Heart right ventricle (tissue), 16 donors: ENCODE measurements at places on chromosomes 7 and 10. TPM values are rescaled to one million over a fixed set of nuclear protein-coding genes. Genes with fewer than 3 reads are reported as not detected.

- no peak overlapping the region for H3K4me3 ChIP-seq
- peaks cover 9% of the 10 kb centered on the region for H3K4me1 ChIP-seq
- no peaks in the 10 kb centered on the region for H3K36me3 ChIP-seq
- H3K27me3 ChIP-seq, result peaks cover 66% of the 10 kb centered on the region
- DNase-seq, result no peak
Measured at GRCh38 chr7:19121977-19122588, 4.6 kb upstream of the TWIST1 start.

Gene ARHGEF5
- total RNA-seq, result 1.2 TPM

Gene BAIAP2L1
- total RNA-seq, result 0.88 TPM

DNA sequence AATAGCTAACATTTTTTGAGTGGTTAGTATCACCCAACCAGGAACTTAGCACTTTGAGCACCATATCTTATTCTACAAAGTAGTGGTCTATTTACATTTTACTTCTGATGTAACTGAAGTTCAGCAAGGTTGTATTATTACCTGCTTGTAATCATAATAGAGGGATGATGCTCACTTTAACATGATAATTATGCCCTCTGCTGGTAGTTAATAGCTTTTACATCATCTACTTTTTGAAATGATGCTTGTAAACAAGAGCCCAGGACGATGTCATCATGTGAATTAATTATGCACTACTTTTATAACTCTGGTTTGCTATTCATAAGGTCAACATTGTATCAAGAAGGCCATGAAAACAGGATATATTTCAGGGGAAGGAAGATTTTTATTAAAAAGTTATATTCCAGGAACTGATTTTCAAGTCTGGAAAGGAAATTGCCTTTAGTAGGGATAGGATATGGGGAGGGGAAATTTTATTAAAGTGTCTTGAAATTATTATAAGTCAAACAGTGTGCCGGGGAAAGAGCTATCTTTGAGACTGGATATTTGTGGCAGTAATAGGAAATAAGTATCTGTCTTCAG, 80.3 kb upstream of the SCIN start:
- DNase-seq, result no peak
- H3K4me3 ChIP-seq, result no peak overlapping the region
- no peaks in the 10 kb centered on the region for H3K27me3 ChIP-seq
- H3K27ac ChIP-seq, result no peak overlapping the region

GRCh38 chr10:119784340-119785067, 58.7 kb downstream of the INPP5F start:
- H3K36me3 ChIP-seq, result no peaks in the 10 kb centered on the region
- H3K27me3 ChIP-seq, result no peaks in the 10 kb centered on the region
- H3K4me3 ChIP-seq, result no peak overlapping the region

DNA sequence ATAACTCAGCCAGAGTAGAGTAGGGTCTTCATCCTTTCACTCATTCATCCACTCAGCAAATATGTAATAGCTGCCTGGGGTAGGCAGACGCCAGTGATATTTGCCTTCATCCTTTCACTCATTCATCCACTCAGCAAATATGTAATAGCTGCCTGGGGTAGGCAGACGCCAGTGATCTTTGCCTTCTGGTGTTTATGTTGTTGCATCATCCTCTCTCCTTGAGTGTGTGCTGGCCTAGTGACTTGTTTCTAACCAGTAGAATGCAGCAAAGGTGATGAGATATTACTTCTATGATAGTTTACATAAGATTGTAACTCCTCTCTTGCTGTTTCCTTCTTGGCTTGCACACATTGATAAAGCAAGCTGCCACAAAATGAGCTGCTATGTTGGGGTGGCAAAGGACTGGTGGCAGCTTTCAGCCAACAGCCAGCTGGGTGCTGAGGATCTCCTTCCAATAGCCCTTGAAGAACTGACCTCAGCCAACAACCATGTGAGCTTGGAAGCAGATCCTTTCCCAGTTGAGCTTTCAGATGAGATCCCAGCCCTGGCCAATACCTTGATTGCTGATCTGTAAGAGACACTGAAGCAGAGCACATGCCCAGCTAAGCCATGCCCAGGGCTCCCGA, 23.2 kb upstream of the MTPN start:
- H3K27me3 ChIP-seq, result no peaks in the 10 kb centered on the region
- no peak overlapping the region for H3K27ac ChIP-seq
- DNase-seq, result no peak
- no peak overlapping the region for H3K4me3 ChIP-seq
- H3K36me3 ChIP-seq, result no peaks in the 10 kb centered on the region

Gene ATG9B
- total RNA-seq, result not detected

DNA sequence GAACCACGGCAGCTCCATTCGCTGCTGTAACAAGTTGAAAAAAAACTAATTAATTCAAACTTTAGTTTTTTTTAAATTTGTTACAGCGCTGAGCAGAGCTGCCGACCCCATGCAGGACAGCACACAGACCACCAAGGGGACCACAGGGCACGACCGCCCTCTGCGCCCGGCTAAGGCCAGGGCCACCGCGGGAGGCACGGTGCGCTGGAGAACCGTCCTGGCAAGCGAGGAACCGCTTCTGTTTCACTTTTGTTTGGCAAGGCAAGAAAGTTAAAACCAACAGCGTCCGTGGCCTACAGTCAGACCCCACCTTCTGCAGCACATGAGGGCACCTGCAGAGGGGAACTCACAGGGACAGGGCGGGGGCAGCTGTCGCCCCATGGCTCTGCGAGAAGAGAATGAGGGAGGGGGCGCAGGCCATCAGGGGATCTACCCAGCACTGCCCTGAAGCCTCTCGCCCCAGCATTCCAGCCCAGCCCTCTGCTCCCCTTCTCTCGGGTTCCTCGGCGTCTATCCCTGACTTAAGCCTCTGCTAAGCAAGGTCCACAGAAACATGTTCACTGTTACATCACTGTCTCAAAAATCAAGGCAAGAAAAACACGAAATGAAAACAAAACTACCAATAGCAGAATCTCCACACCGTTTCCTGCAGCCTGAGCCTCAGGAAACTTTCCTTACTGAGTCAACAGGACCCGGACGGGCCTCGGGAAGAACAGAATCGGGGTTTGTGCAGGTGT, 204.4 kb downstream of the DIP2C start:
- H3K4me3 ChIP-seq, result peak overlapping the region; percentile 57
- no peaks in the 10 kb centered on the region for H3K36me3 ChIP-seq
- no peak for DNase-seq
- H3K4me1 ChIP-seq, result peaks cover 18% of the 10 kb centered on the region
- H3K27me3 ChIP-seq, result no peaks in the 10 kb centered on the region

DNA sequence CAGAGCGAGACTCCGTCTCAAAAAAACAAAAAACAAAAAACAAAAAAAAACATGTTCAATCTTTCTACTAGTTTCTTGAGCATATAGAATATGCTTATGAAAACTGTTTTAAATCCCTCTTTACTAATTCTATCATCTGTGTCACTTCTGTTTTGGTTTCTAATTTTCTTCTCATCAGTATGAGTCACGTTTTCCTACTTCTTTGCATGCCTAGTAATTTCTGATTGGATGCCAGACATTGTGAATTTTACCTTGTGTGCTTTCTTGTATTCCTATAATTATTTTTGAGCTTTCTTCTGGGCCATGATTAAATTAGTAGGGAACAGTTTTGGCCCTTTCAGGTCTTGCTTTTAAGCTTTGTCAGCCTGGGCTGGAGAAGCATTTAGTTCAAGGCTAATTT, 9.9 kb downstream of the MICU1 start:
- DNase-seq, result no peak
- peaks cover 10% of the 10 kb centered on the region for H3K4me1 ChIP-seq
- no peaks in the 10 kb centered on the region for H3K27me3 ChIP-seq
- H3K4me3 ChIP-seq, result no peak overlapping the region
- peak overlapping the region; percentile 30 for H3K27ac ChIP-seq

DNA sequence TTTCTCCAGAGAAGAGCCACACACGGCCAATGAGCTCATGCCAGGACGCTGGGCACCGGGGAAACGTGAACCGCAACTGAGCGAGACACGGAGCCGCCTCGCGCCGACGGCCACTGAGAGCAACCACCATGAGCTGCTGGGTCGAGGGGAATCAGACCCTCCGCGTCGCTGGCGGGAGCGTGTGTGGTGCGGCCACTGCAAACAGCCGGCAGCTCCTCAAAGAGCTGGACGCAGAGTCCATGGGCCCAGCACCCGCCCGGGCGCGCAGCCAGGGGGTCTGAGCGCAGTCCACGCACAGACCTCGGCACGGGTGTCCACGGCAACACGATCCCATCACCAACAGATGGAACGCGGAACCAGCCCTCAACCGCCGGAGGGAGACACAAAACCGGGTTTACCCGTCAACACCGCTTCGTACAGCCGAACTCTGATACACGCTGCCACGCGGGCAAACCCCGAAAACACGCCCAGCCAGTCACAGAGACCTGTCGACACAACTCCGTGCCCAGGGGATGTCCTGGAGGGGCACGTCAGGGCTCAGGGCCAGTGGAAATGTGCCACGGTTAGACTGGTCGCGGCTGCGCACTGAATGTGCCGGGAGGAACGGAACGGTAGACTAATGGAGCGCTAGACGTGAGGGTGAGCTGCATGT, 147.1 kb downstream of the ELFN1 start:
- peaks cover 5% of the 10 kb centered on the region for H3K4me1 ChIP-seq
- H3K4me3 ChIP-seq, result no peak overlapping the region
- no peak overlapping the region for H3K27ac ChIP-seq

DNA sequence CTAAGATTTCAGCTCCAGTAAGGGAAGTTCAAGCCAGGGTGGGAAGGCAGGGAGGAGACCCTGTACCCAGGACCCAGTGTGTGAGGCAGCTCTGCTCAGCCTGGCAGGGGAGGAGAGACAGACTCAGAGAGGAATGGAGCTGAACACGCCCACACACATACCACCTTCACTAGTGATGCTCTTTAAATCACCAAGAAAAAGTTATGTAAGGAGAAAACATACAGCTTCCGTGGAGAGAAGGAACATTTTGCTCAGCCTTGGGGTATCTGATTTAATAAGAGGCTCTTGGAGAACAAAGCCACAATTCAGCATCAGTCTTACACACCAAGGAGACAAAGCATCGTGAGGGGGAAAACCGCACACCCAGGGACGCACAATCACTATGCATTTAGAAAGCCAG, 62.9 kb downstream of the PRKAG2 start:
- no peaks in the 10 kb centered on the region for H3K27me3 ChIP-seq
- no peaks in the 10 kb centered on the region for H3K36me3 ChIP-seq
- no peak for DNase-seq

- no peak overlapping the region for H3K27ac ChIP-seq
- H3K4me1 ChIP-seq, result no peaks in the 10 kb centered on the region
- DNase-seq, result no peak
Measured at GRCh38 chr10:16910793-16911164, 93.6 kb upstream of the RSU1 start.

Gene LMOD2
- 398 TPM for total RNA-seq

GRCh38 chr7:151060416-151061212, 1.2 kb downstream of the SLC4A2 start:
- peak overlapping the region; percentile 72 for H3K4me3 ChIP-seq
- peak overlapping the region; percentile 98 for H3K27ac ChIP-seq
- H3K36me3 ChIP-seq, result peaks cover 4% of the 10 kb centered on the region
- no peak for DNase-seq

GRCh38 chr10:133142523-133143199, 17.4 kb upstream of the KNDC1 start:
- DNase-seq, result no peak
- no peak overlapping the region for H3K27ac ChIP-seq
- H3K36me3 ChIP-seq, result no peaks in the 10 kb centered on the region
- no peaks in the 10 kb centered on the region for H3K4me1 ChIP-seq

GRCh38 chr10:118856106-118856505, 101.3 kb upstream of the CACUL1 start:
- H3K27ac ChIP-seq, result no peak overlapping the region
- H3K4me1 ChIP-seq, result no peaks in the 10 kb centered on the region
- no peaks in the 10 kb centered on the region for H3K36me3 ChIP-seq
- no peaks in the 10 kb centered on the region for H3K27me3 ChIP-seq
- H3K4me3 ChIP-seq, result no peak overlapping the region
- DNase-seq, result no peak

Gene ALOX5
- total RNA-seq, result 8.3 TPM

- no peak for DNase-seq
- no peak overlapping the region for H3K4me3 ChIP-seq
- peaks cover 3% of the 10 kb centered on the region for H3K4me1 ChIP-seq
- H3K27ac ChIP-seq, result no peak overlapping the region
- peaks cover 10% of the 10 kb centered on the region for H3K36me3 ChIP-seq
- no peaks in the 10 kb centered on the region for H3K27me3 ChIP-seq
Measured at GRCh38 chr10:74137992-74138391, 12.6 kb downstream of the AP3M1 start.

- DNase-seq, result no peak
- H3K27me3 ChIP-seq, result no peaks in the 10 kb centered on the region
- H3K27ac ChIP-seq, result no peak overlapping the region
- H3K4me3 ChIP-seq, result no peak overlapping the region
- H3K36me3 ChIP-seq, result no peaks in the 10 kb centered on the region
Measured at GRCh38 chr10:31102421-31102820, 70.8 kb upstream of the ZNF438 start.
